NCI-H2081 (cell line): ENCODE measurements at places on chromosomes 16 and 17.

GRCh38 chr16:56421976-56422669, 3.2 kb downstream of the AMFR start:
- no peak for DNase-seq

DNA sequence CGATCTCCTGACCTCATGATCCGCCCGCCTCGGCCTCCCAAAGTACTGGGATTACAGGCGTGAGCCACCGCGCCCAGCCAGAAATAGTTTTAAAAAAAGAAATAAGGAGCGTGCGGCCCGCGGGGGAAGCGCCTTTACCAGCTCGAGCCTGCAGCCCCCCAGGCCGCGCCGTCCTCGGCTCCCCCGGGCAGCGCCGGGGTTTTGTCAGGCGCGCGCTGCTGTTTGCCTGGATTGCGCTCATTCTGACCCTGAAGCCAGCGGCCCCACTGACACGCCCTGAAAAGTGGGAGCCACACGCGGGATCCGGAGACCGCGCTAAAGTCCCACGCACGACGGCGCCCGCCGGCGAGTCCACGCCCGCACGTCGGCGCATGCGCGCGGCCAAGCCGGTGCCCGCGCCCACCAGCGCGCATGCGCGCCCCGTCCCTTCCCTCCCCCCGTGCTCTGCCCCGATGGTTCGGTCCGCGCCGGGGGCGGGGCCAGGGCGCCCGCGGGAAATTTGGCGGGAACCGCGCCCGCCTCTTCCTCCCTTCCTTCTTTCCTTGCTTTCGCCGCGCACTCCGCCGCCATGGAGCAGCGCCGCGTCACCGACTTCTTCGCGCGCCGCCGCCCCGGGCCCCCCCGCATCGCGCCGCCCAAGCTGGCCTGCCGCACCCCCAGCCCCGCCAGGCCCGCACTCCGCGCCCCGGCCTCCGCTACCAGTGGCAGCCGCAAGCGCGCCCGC, at the start of gene CDT1:
TSS of gene CDT1 (plus strand) at position 526 of the 724 bp plus-strand sequence. CDS start at position 569, 43 bp downstream.
- peak; percentile 60 for DNase-seq

DNA sequence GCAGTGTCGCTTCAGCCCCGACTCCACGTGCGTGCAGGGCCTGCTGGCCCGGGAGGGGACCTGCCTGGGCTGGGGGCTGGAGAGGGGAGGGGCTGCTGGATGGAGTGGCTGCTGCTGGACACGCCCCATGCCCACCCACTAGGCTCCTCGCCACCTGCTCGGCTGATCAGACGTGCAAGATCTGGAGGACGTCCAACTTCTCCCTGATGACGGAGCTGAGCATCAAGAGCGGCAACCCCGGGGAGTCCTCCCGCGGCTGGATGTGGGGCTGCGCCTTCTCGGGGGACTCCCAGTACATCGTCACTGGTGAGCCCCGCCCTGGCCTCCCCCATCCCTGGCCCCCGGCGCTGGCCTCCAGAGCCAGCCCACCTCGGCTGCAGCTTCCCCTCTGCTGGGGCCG, 2.4 kb downstream of the BRICD5 start:
- peak; percentile 50 for DNase-seq

DNA sequence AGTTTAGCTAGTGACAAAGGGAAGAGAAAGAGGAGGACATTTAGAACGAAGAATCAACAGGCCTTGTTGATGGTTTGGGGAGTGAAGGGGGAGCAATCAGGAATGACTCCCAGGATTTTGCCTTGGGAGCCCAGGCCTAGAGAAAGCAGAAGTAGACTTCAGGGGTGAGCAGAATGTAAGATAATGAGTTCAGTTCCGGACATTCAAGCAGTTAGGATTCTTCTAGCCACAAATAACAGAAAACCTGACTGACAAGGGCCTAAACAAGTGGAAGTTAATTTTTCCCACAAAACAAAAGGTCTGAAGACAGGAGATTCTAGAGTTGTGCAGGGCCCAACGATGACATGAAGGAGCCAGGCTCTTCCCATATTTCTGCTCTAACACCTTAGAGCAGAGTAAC, 45.9 kb downstream of the SKAP1 start:
- DNase-seq = no peak
